ENCODE measurements at places on chromosomes 4 and X. TPM values are rescaled to one million over a fixed set of nuclear protein-coding genes. Genes with fewer than 3 reads are reported as not detected.

GRCh38 chr4:60657041-60657440, 543.1 kb upstream of the ADGRL3 start:
- no peak for DNase-seq

GRCh38 chr4:113553082-113553481, 208.5 kb downstream of the CAMK2D start:
- no peak for DNase-seq

DNA sequence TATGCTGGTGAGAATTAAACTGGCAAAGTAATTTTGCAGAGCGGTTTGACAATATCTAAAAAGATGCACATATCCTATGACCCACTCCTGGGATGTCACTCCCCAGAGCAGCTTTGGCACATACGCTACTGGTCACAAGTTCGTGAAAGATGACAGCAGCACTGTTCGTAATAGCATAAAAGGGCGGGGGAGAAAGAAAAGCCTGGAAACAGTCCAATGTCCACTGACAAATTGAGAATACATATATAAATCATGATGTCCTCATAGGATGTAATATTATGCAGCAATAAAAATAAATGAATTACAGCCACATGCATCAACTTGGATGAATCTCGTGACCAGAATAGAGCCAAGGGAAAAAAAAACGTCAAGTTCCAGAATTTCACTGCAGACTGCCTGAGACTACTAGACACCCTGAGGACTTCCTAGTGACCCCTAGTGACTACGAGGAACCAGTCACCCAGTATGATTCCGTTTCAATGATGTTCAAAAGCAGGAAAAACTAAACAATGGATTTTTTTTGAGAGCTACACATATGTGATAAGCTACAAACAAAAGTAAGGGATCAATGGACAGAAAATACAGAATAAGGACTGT, 1.8 kb downstream of the PCSK1N start:
- no peak for DNase-seq

GPC4 gene
- total RNA-seq: 183 TPM

- DNase-seq: no peak
Measured at GRCh38 chr4:185734214-185734613, 77.8 kb downstream of the SORBS2 start.

- DNase-seq: no peak
Measured at GRCh38 chrX:10569946-10570345, 50.4 kb downstream of the MID1 start.

DNA sequence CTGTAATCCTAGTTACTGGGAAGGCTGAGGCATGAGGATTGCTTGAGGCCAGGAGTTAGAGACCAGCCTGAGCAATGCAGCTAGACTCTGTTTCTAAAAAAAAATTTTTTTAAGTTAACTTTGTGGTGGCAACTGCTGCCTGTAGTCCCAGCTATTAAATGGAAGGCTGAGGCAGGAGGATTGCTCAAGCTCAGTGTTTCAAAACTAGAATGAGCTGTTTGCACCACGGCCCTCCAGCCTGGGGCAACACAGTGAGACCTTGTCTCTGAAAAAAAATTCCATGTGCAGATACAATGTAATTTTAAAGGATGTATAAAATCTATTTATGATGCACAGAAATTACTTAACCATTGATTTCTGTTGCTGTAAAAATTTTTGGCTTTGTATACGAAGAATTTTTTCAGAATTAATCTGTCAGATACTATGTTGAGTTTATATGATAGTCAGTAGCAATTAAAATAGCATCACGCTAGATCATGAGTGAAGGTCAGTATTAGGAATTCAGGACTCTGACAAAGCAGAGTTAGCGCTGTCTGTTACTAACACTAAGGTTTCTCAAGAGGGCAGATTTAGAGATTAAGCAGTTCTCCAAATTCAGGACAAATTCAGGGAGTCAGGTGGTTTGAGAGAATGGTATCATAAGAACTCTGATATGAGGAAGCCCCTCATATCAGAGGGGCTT, 8.3 kb upstream of the AGA start:
- DNase-seq: no peak

GRCh38 chr4:105936901-105937300, 41.6 kb downstream of the NPNT start:
- DNase-seq: peak; percentile 70

CNGA1 gene
- total RNA-seq: 3.3 TPM

All from GM23338 (cell line).